Activated CD4-positive, alpha-beta T cell treated with anti-CD3 and anti-CD28 coated beads, Interleukin-2, amount 10 ng/mL, durations not matched to agents 7 days and 5 days (primary cell): ENCODE measurements at places on chromosomes 16 and 17. TPM values are rescaled to one million over a fixed set of nuclear protein-coding genes. Genes with fewer than 3 reads are reported as not detected.

GRCh38 chr16:11806721-11807120, 9.7 kb upstream of the ZC3H7A start:
- no peaks in the 10 kb centered on the region for H3K36me3 ChIP-seq
- DNase-seq, result no peak
- no peak overlapping the region for H3K27ac ChIP-seq
- peaks cover 9% of the 10 kb centered on the region for H3K4me1 ChIP-seq

DNA sequence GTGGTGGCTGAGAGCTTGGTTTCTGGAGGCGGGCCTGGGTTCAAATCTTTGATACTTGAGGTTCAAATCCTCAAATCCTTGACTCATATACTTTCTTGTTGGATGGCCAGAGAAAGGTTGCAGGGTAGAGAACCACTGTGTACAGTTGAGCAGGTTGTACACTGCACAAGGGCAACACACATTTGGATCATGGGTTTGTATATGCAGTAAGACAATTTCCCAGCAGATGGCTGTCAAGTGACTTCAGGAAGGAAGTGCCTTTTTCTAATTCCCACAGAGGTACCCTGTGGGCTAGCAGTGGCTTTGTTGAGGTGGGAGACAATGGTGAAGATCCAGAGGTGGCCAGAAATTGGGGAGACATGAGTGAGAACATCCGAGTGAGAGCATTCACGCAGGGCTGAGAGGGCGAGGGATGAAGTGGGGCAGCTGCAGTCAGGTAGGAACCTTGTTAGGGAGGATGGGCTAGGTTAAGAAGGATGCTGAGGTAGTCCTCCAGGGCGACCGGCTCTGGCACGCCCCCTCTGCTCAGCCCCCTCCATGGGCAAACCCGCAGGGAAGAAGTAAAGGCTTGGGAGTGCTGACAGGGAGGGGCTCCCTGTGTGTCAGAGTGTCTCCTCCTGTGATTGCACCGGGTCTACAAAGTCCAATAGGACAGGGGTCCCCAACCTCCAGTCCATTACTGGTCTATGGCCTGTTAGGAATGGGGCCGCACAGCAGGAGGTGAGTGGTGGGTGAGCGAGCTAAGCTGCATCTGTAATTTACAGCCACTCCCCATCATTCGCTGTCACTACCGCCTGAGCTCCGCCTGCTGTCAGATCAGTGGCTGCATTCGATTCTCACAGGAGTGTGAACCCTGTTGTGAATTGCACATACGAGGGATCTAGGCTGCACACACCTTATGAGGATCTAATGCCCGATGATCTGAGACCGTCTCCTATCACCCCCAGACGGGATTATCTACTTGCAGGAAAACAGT, 2.7 kb downstream of the C16orf89 start:
- no peaks in the 10 kb centered on the region for H3K36me3 ChIP-seq
- no peak for DNase-seq
- H3K4me1 ChIP-seq, result peaks cover 1% of the 10 kb centered on the region

DNA sequence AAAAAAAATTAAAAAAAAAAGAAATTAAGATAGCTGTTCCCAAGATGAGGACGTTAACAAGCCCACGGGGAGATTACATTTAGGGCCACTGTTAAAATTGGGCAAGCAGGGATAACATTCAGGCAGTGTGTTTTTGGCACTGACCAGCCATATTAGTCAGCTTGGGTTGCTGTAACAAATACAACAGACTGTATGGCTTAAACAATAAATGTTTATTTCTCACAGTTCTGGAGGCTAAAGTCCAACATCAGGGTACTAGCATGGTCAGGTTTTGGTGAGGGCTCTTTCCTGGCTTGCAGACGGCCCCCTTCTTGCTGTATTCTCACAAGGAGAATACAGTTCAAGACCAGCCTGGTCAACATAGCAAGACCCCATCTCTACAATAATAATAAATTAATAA, 31.3 kb downstream of the ARSG start:
- no peak for DNase-seq
- H3K27me3 ChIP-seq, result no peaks in the 10 kb centered on the region
- H3K4me1 ChIP-seq, result peaks cover 22% of the 10 kb centered on the region

GRCh38 chr17:17067257-17067656, 25.0 kb downstream of the MPRIP start:
- no peak overlapping the region for H3K4me3 ChIP-seq
- H3K36me3 ChIP-seq, result peaks cover 13% of the 10 kb centered on the region
- no peak overlapping the region for H3K27ac ChIP-seq
- no peaks in the 10 kb centered on the region for H3K27me3 ChIP-seq

GRCh38 chr17:18318771-18319450, 3.8 kb downstream of the SMCR8 start:
- peak overlapping the region; percentile 6 for H3K27ac ChIP-seq
- peaks cover 51% of the 10 kb centered on the region for H3K4me1 ChIP-seq
- no peak for DNase-seq
- H3K27me3 ChIP-seq, result no peaks in the 10 kb centered on the region
- no peak overlapping the region for H3K4me3 ChIP-seq

DNA sequence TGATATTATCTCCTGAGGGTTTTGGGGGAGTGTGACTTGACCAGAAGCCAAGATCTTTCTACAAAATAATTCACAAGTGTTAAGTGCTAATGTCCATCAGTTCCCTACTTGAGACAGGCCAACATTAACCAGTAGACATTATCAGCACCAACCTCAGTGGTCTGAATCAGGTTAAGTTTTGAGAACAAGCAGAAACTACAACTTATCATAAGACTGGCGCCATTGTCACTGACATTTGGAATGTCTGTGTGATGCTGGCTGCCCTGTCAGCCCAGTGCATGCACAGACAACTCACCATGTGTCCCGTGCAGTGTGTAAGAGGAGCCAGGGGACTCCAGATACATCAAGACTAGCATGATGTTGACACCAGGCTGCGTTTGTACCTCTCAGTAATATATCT, 76.8 kb downstream of the CCDC182 start:
- H3K4me3 ChIP-seq, result no peak overlapping the region
- H3K36me3 ChIP-seq, result no peaks in the 10 kb centered on the region
- no peaks in the 10 kb centered on the region for H3K27me3 ChIP-seq
- no peak for DNase-seq
- H3K27ac ChIP-seq, result no peak overlapping the region

DNA sequence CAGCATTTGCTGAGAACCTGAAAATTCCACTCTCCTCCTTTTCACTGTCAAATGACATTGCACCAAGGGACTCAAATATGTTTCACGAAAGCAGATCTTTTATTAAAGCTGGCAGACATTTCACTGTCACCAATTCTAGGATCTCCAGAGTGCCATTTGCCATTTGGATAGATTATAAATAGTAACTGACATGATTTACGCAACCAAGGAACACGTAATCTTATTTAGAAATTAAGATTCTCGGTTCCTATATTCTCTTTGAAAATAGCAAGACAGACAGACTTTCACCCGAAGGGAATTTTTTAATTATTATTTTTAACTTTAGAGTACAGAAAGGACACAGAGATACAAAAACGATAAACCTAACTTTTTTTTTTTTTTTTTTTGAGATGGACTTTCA, 49.6 kb downstream of the ANKFY1 start:
- H3K27ac ChIP-seq, result no peak overlapping the region
- peaks cover 26% of the 10 kb centered on the region for H3K36me3 ChIP-seq
- H3K4me3 ChIP-seq, result no peak overlapping the region
- peaks cover 11% of the 10 kb centered on the region for H3K4me1 ChIP-seq
- DNase-seq, result no peak
- H3K27me3 ChIP-seq, result no peaks in the 10 kb centered on the region

- DNase-seq, result no peak
- no peaks in the 10 kb centered on the region for H3K27me3 ChIP-seq
- H3K36me3 ChIP-seq, result no peaks in the 10 kb centered on the region
Observed at GRCh38 chr17:29058391-29058790, 15.4 kb downstream of the PIPOX start.

- no peak for DNase-seq
- H3K36me3 ChIP-seq, result peaks cover 14% of the 10 kb centered on the region
- no peak overlapping the region for H3K4me3 ChIP-seq
Observed at GRCh38 chr16:81707411-81708265, 71.5 kb upstream of the PLCG2 start.

GRCh38 chr17:66310528-66311148, 8.2 kb downstream of the PRKCA start:
- peak overlapping the region; percentile 12 for H3K4me3 ChIP-seq
- H3K4me1 ChIP-seq, result peaks cover 89% of the 10 kb centered on the region
- peak overlapping the region; percentile 70 for H3K27ac ChIP-seq
- H3K27me3 ChIP-seq, result no peaks in the 10 kb centered on the region

- no peak overlapping the region for H3K27ac ChIP-seq
- no peaks in the 10 kb centered on the region for H3K27me3 ChIP-seq
- H3K4me3 ChIP-seq, result no peak overlapping the region
- DNase-seq, result no peak
Observed at GRCh38 chr17:17999364-18000029, 26.8 kb downstream of the DRC3 start.

DNA sequence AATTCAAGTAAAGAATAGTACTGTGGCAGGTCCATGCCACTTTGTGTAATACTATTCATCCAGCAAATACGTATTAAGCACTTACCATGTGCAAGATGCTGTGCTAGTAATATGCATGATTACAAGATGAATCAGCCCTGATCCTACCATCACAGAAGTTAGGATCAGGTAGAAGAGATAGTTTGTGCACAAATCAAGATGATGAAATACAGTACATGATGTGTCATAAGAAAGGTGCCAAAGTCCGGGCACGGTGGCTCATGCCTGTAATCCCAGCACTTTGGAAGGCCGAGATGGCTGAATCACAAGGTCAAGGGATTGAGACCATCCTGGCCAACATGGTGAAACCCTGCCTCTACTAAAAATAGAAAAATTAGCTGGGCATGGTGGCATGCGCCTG, 10.9 kb downstream of the COG4 start:
- peaks cover 40% of the 10 kb centered on the region for H3K36me3 ChIP-seq
- H3K27ac ChIP-seq, result no peak overlapping the region
- H3K4me3 ChIP-seq, result no peak overlapping the region
- no peak for DNase-seq
- no peaks in the 10 kb centered on the region for H3K27me3 ChIP-seq
- peaks cover 11% of the 10 kb centered on the region for H3K4me1 ChIP-seq

GRCh38 chr17:61010661-61011170, 333.1 kb downstream of the BCAS3 start:
- H3K4me1 ChIP-seq, result no peaks in the 10 kb centered on the region
- peaks cover 2% of the 10 kb centered on the region for H3K27me3 ChIP-seq
- no peak overlapping the region for H3K27ac ChIP-seq
- H3K4me3 ChIP-seq, result no peak overlapping the region
- DNase-seq, result no peak
- H3K36me3 ChIP-seq, result no peaks in the 10 kb centered on the region

DNA sequence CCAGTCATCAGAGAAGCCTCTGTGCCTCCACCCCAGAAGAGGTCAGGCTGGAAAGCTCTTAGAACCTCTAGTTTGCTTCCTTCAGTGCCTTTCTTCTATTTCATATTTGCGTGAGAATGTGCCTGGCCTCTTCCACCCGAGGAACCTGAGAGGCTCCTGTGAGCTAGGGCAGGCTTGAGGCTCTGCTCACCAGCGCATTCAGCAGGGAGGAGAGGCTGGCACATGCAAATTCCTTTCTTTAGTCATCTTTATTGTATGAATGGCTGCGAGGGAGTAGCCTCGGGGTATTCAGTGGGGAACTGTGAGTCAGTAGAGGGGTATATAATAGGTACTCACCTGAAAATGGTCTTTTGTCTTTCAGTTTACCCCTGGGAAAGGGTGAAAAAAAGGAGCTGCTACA, 268.3 kb downstream of the ABCC12 start:
- no peak overlapping the region for H3K27ac ChIP-seq
- no peaks in the 10 kb centered on the region for H3K4me1 ChIP-seq
- H3K4me3 ChIP-seq, result no peak overlapping the region

- H3K27ac ChIP-seq, result no peak overlapping the region
- no peak for DNase-seq
- no peaks in the 10 kb centered on the region for H3K27me3 ChIP-seq
- H3K36me3 ChIP-seq, result no peaks in the 10 kb centered on the region
- no peak overlapping the region for H3K4me3 ChIP-seq
- H3K4me1 ChIP-seq, result no peaks in the 10 kb centered on the region
Observed at GRCh38 chr16:13401641-13402040, 500.2 kb downstream of the SHISA9 start.

- no peak overlapping the region for H3K4me3 ChIP-seq
- H3K4me1 ChIP-seq, result peaks cover 10% of the 10 kb centered on the region
- H3K27ac ChIP-seq, result no peak overlapping the region
- H3K27me3 ChIP-seq, result no peaks in the 10 kb centered on the region
Observed at GRCh38 chr16:56513972-56514371, 5.9 kb downstream of the BBS2 start.

GRCh38 chr17:1793447-1793806, 31.6 kb downstream of the SERPINF1 start:
- peaks cover 22% of the 10 kb centered on the region for H3K36me3 ChIP-seq
- no peak overlapping the region for H3K4me3 ChIP-seq
- no peak for DNase-seq
- H3K27ac ChIP-seq, result no peak overlapping the region
- H3K27me3 ChIP-seq, result no peaks in the 10 kb centered on the region
- H3K4me1 ChIP-seq, result peaks cover 9% of the 10 kb centered on the region

DNA sequence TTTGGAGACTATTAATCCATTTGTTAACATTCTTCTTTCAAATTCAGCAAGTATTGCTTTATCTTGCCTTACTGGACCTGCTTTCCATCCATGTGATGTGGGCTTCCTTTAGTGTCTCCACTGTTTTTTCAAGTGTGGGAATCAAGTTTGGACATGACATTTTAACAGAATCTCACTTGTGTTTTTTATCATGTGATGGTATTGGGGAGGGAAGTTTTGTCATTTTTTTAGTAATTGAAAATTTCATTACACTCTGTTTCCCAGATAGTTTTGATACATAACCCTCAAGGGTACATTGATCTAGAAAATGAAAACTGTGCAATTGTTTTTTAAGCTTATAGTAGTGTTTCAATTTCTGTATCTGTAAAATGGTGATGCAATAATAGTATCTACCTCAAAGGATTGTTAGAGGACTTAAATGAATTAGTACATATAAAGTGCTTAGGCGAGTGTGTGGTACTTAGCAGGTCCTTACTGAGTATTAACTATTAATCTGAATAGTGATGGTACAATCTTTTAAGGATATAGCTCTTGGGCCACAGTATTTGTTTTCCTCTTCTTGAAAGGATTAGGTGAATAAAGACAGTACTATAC, 27.3 kb downstream of the AATF start:
- H3K27ac ChIP-seq, result no peak overlapping the region
- peaks cover 5% of the 10 kb centered on the region for H3K4me1 ChIP-seq
- H3K36me3 ChIP-seq, result peaks cover 18% of the 10 kb centered on the region
- H3K27me3 ChIP-seq, result no peaks in the 10 kb centered on the region
- DNase-seq, result no peak

GRCh38 chr16:4734730-4735535, 596 bp downstream of the DNAAF8 start:
- peak overlapping the region; percentile 85 for H3K27ac ChIP-seq
- H3K4me3 ChIP-seq, result peak overlapping the region; percentile 81
- H3K36me3 ChIP-seq, result no peaks in the 10 kb centered on the region

The PMFBP1 gene
- total RNA-seq, result 3.1 TPM

The HASPIN gene
- 27.6 TPM for total RNA-seq

The TBC1D3D gene
- total RNA-seq, result 8.4 TPM

The PPL gene
- total RNA-seq, result not detected

The KPNA2 gene
- 265 TPM for total RNA-seq

The HBA1 gene
- total RNA-seq, result not detected

The HOXB9 gene
- not detected for total RNA-seq

The TPSAB1 gene
- not detected for total RNA-seq
